Esophagus squamous epithelium (tissue), 5 donors: ENCODE measurements at places on chromosomes 6 and 20.

DNA sequence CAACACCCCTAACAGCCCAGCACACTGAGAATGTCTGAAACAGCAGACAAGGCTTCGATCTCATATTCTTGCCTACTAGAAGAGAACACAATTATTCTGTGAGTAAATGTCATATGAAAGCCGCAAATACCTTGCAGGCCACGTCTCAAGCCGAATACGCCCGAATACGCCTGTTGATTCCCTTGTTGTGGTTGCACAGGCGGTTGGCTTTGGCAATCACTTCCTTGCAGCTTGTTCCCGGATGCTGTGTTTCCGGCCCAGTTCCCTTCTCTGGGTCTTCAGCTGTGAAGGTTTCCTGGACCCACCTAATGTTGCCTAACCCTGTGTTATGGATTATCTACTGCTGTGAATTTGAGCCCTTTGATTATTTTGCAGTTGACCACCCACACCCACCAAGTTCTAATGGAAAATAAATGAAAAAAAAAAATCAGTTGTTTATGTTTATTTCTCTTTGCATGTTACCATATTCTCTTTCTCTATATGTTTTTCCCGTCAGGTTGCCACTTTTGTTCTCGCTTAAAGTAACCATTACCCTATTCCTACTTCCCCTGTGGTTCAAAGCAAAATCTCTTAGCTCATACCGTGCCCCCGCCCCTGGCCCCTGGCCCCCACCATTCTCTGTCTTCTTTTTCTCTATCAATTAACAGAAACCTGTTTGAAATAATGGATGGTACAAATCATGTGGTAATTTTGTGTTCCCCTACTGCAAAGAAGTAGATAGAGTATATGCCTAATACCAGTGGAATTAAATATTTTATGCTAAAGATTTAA, 172.4 kb downstream of the ADGB start:
- no peak for DNase-seq

- no peak for DNase-seq
Measured at GRCh38 chr20:26208296-26209091, 511.8 kb upstream of the ZNF337 start.

- no peak for DNase-seq
Measured at GRCh38 chr6:144667532-144668503, 382.7 kb downstream of the UTRN start.

GRCh38 chr20:40754339-40754943, 65.4 kb upstream of the MAFB start:
- no peak for DNase-seq

- DNase-seq, result no peak
Measured at GRCh38 chr6:35706468-35706867, 17.8 kb upstream of the FKBP5 start.

DNA sequence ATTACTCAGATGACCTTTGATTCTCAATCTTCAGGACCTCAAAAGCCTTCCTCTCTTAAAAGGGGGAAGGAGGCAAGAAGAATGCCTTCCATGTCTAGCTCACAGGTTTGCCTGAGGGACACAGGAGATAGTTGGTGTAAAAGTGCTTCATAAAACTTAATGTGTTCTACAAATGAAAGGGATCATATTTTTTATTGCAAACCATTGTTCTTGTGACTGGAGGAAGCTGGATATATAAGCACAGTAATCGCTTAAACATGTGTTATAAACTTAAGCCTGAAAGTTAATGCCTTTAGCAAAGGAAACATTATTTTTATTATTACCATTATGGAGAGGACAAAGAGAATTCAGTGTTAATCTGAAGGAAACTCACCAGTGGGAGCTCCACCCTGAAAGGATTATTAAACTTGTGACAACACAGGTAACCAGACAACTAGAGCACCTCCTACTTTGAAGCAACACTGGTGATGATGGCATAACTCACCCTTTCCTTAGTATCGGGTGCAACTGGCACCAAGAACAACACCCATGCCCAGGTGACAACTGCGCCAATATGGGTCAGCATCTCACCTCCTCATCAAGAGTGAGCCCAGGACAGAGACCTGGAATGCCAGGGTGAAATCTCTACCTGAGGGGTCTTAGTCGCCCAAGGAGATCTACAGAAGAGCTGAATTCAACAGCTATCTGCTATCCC, 288.7 kb upstream of the PRDM1 start:
- DNase-seq, result no peak
